ENCODE measurements at places on chromosomes 5 and 9. TPM values are rescaled to one million over a fixed set of nuclear protein-coding genes. Genes with fewer than 3 reads are reported as not detected.

The LCN9 gene
- not detected for polyA plus RNA-seq

DNA sequence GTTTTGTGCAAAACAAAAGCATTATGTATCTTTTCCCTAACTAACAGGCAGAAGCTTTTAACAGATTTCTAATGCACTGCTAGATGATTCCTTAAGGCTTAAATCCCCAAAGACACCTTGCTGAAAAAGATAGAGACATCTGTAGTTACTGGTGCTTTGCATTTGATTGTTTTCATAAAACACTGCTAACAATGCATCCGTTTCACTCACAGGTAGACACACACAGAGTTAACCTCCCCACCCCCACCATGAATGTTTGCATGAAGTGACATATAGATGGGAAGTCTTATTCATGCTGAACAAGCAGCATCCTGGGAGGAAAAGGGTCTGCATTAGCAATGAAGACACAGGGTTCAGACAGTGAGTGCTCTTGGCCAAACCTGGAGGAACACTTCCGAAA lies 100.9 kb downstream of the ASTN2 start:
- no peak for DNase-seq

The PLAC8L1 gene
- 0.33 TPM for polyA plus RNA-seq

The ECM2 gene
- polyA plus RNA-seq: 1.9 TPM

DNA sequence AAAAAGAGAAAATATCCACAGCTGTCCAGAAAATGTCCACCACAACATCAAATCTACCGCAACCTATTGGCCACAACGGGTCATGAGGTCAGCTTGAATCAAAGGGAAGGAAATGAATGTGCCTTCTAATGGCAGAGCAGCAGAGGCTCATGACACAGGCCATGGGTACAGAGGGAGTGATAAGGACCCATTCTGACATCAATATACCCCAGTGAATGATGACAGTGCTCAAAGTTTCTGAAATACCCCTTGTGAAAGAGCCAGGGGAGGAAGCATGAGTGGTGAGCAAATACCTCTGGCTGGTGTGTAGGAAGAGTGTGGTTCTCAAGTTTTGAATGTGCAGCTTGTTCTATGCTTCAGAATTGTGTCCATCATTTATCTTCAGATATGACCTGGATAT lies 348.2 kb downstream of the IRX1 start:
- DNase-seq: no peak

The PCDHA7 gene
- polyA plus RNA-seq: 0.44 TPM

DNA sequence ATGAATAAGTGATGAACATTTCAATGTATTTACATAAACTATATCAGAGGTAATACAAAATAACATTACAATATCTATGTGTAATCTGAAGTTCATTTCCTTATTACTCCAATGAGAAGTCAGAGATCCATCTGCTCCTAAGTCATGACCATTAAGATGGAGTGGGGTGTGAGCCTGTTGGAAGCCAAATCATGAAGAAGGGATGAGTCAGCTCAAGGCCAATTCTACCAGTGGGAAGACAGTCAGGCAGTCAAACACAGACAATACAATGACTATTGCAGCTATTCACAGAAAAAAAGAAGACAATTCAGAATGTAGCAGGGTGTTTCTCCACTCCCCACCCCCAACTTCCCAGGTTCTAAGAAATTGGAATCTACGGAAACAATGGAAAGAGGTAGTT lies 155.0 kb downstream of the NFIB start:
- DNase-seq: no peak

The PCDHA9 gene
- polyA plus RNA-seq: 0.06 TPM

DNA sequence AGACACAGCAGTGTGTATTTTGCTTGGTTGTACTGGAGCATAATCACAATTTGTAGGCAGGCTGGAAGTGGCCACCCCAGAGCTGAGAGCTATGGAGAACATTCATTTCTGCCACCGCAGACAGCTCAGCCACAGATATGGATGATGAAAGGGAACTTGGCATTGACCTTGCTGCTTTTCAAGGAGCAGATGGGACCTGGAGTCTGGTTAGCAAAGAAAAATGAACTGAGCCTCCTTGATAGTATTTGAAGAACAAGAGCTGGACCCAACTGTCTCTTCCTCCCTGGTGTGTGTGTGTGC lies 395.2 kb upstream of the ZNF462 start:
- DNase-seq: no peak

DNA sequence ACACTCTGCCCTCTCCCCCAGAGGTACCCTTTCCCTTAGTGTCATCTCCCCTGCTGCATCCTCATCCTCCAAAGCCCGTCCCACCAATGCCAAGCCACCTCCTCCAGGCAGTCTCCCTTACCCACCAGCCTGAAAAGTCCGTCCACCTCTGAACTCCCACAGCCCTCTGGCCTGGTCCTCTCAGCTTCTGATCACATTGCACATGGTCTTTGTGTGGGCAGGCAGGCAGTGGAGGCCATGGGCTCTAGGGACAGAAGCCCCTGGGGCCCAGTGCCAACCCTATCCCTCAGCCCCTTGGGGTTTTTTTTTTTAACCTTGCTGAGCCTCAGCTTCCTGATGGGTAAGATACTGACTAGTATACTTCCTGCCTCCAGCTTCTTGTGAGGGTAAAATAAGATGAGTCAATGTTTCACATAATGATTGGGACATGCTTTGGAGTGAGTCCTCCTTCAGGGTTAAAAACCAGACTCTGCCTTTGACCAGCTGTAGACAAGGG lies 19.4 kb downstream of the CSF1R start:
- DNase-seq: no peak

The CDH18 gene
- 0.45 TPM for polyA plus RNA-seq

The FOXD4L6 gene
- polyA plus RNA-seq: not detected

DNA sequence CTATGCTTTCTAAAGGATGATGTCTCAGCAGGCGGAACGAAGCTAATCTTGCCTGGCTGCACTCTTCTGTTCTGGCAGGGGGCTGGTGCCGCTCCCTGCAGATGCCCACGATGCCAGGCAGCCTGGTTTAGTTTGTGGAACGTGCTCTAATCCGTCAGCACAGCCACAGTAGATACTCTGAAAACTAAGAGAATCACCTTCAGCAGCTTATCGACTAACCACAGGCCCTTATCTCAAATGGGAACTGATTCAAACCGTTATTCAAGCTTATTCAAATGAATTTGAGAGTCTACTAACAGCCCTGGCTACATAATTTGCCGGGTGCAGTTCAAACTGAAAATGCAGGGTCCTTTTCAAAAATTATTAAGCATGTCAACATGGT lies 246.6 kb upstream of the ANKRD55 start:
- DNase-seq: no peak

DNA sequence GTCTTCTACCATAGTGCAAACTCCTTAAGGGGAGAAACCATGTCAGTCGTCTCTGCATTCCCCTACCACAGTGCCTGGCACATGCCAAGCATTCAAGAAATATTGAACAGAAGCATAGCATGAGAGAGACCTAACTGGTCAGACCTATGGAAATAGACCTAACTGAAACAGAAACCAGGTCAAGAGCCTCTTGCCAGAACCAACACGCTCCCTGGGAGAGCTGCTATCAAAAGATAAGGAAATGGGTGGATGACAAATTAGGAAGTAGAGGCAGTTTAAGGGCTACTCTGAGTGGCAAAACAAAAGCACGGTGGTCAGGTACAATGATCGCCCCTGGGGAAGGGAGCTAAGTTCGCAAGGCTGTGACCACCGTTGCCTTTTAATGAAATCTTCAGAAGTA lies 66.0 kb upstream of the SMIM15 start:
- DNase-seq: no peak

DNA sequence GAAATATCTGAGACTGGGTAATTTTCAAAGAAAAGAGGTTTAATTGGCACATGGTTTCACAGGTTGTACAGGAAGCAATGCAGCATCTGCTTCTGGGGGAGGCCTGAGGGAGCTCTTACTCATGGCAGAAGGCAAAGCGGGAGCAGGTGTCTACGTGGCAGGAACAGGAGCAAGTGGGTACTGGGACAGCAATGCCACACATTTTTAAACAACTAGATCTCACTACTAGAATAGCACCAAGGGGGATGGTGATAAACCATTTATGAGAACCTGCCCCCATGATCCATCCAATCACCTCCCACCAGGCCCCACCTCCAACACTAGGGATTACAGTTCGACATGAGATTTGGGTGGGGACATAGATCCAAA lies 47.6 kb upstream of the HOMER1 start:
- DNase-seq: no peak

- DNase-seq: no peak
These were observed 110.2 kb upstream of the ISL1 start for GRCh38 chr5:51273021-51273420.

GRCh38 chr5:73764996-73765395 lies 139.0 kb downstream of the ARHGEF28 start:
- DNase-seq: no peak

DNA sequence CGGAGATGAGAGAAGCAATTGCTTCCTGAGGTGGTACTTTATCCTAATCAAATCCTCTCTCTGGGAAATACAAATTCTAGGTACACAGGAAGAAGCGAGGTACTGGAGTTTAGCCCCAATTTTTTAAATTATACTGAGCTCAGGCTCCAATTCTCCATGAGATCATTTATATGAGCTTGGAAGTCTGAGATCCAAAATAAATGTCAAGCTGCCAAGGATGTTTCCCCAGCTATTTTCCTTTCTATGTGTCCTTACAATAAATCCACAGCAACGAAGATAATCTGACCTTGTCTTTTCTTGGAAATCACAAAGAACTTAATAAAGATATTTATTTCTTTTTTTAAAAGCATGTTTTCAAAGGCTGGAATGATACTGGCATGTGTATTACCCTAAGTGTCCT lies 597.3 kb downstream of the GABRG2 start:
- no peak for DNase-seq
